Karpas-422 (cell line): ENCODE measurements at places on chromosomes 1 and 21. TPM values are rescaled to one million over a fixed set of nuclear protein-coding genes. Genes with fewer than 3 reads are reported as not detected.
A peak's percentile ranks its signal among the peaks of the same experiment; 100 is the strongest.

DNA sequence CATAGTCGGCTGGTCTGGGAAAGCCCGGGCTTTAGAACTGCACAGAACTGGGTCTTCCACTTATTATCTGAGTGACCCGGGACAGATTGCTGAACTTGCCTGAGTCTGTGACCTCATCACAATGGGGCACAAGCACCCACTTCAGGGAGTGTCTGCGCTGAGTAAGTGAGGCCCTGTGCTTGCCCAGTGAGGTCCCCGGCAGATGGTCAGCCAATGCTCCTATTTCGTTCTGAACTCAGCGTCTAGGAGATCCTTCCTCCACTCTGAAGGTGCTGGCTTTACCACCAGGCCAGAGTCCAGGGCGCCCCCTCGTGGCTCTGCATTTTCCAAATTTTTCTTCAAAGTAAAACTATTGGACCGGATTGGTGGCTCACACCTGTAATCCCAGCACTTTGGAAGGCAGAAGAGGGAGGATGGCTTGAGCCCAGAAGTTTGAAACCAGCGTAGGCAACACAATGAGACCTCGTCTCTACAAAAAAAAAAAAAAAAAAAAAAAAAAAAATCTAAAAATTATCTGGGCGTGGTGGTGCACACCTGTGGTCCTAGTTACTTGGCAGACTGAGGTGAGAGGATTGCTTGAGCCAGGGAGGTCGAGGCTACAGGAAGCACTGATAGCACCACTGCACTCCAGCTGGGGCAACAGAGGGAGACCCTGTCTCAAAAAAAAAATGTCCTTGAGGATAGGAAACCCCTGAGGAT, 61.7 kb downstream of the FCRL5 start:
- peak; percentile 89 for DNase-seq

Gene CAMSAP2
- 29.4 and 56.5 TPM in 2 replicates for total RNA-seq

Gene ATP1A2
- total RNA-seq = not detected in 2 replicates

DNA sequence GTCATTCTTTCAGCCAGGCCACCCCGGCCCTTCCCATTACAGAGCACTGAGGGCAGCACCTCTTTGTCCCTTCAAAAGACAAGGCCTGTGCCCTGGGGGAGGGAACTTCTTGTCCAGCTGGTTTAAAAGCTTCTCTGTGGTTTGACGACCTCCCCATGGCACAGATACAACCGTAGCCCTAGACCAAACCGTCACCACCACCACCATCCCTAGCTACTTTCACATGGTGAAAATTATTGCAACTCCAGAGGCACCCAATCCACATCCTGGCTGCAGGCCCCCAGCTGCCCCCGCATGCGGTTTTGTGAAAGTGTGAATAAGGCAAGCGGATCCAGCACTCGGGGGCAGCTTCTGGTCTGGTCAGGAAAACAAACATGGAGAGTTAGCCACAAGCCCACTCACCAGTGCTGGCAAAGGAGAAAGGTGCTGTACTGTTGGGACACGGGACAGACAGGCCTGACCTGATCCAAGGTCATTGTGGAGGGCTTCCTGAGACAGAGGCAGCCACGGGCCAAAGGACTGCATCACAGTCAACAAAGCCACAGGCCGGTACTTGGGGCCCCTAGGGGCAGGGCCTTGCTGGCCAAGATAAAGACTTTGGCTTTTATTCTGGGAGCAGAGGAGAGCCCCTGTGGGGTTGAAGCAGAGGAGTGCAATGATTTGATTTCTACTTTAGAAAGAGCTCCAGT, 31.2 kb downstream of the CDCA8 start:
- no peak for DNase-seq

Gene CD5L
- total RNA-seq = 0.43 and 2.0 TPM in 2 replicates

Gene CFAP107
- not detected in 2 replicates for total RNA-seq

GRCh38 chr21:29462479-29462878, 163.8 kb downstream of the BACH1 start:
- DNase-seq = no peak

GRCh38 chr1:161226320-161226711, 456 bp downstream of the TOMM40L start:
- peak; percentile 70 for DNase-seq

DNA sequence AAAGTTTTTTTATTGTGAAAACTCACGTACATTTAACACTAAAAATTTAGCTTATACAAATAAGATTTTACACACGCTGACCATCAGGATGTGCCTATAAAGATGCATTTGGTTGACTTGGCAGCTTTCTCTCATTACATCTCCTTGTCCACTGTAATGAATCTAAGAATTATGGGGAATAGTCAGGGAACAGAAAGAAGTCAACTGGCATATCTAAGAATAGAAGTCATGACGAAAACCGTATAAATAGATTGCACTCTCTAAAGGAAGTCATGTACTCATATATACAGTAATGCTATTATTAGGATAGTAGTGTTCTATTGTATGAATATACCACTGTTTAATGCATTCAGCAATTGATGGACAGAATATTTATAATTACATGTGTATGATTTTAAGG, 575.8 kb upstream of the B3GALT2 start:
- DNase-seq = no peak

GRCh38 chr1:185598332-185598731, 135.9 kb upstream of the HMCN1 start:
- DNase-seq = peak; percentile 61

DNA sequence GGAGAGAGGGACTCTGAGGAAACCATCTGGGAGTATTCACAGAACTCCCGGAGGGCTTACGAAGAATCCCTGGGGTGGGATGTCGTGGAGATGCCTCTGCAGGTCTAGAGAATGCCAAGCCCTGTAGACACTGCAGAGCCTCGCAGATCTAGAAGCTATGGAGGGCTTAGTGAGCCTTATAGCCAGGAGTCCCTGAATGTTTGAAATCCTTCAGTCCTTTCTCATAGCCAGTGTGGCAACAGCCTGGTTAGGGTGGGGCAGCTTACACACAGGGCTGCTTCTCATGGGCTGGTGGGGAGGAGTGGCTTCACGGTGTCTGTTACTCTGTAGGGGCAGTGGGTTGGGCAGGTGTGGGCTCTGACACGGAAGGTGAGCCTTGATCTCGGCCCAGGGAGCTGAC, 44.2 kb upstream of the KDM4A start:
- no peak for DNase-seq

Gene KLF17
- total RNA-seq = not detected in 2 replicates

GRCh38 chr1:6348511-6349191, 44.9 kb downstream of the ACOT7 start:
- no peak for DNase-seq

DNA sequence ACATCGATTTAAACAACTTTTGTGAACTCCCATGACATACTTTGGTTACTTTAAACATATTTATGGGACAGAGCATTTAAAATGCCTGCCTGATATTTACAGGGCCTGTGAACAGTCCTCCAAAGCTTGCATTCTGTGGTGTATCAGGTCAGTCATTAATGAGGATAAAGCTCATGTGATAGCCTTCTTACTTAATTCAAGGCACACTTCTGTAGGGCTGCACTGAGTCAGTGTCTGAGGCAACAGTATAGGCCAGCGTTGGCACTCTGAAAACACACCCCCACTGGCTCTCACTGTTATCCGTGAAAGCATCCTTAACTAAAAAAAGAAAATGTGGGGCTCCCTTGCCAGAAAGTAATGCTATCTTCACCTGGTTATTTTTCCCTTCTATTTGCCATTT, 200.0 kb downstream of the NFIA start:
- no peak for DNase-seq

DNA sequence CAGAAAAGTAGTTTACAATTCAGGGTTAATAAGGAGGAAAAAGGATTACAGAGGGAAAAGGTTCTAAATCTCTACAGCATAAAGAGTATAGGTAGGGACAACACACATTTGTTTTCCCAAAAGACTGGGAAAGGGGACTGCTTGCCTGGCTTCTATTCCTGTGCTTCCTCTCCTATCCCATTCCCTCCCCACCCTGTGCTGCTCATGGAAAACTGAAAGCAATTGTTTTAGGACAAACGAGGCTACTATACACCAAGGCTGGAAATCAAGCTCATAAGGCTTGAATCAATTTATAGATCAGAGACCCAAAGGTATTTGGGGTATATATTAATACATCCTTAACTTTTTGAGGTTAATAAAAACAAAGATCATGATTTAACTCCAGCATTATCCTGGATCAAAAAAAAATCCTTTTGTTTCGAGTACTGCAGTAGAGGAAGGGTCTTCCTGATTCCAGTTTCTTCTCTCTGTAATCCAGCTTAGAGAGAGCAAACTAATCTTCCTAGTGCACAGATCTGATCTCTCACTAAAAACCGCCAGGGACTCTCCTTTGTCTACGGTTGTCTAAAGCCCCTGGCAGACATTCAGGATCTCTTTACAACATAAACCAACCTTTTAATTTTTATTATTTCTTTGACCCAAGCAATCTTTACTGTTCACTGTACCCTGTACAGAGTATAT, 37.4 kb upstream of the A3GALT2 start:
- DNase-seq = no peak

Gene LRRC71
- not detected in 2 replicates for total RNA-seq

Gene RAB3B
- total RNA-seq = not detected in 2 replicates
